ENCODE measurements at places on chromosomes 4 and X.

DNA sequence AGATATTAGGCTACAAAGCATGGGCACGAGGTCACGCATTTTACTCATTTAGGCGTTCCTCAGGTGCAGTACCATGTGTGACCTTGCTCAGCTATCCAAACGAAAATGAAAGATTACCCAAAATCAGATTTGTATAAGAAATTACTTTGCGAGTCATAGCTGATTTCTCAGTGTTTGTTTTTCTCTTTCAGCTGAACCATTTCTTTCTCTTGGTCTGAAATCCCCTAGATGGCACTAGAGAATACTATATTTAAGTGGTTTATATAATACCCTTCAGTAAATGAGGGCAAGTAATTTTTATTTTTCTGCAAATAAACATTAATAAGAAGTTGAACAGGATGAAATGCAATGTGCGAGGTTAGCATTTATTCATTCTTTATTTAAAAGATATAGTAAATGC lies 496.6 kb downstream of the STIM2 start:
- peak; percentile 17 for DNase-seq

DNA sequence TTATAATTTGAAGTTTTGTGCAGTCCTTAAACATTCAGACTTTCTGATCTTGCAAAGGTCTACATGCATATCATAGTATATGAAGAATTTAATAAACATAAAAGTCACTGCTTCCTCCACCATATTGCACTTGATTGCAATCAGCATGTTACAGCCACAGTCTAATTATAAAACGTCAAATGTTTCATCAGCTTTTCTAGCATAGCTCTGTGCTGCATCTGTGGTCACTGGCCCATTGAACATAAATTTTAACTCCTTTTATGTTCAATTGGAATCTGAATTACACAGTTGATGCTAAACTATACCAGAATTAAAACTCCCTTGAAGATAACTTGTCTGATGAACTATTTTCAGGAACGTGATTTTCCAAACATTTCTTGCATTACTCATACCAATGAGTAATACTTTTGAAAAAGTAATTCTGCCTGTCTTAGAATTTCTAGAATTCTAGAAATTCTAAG lies 329.1 kb downstream of the GALNTL6 start:
- DNase-seq: no peak

- DNase-seq: no peak
These were observed 16.8 kb downstream of the AFF2 start for GRCh38 chrX:148517176-148517575.

DNA sequence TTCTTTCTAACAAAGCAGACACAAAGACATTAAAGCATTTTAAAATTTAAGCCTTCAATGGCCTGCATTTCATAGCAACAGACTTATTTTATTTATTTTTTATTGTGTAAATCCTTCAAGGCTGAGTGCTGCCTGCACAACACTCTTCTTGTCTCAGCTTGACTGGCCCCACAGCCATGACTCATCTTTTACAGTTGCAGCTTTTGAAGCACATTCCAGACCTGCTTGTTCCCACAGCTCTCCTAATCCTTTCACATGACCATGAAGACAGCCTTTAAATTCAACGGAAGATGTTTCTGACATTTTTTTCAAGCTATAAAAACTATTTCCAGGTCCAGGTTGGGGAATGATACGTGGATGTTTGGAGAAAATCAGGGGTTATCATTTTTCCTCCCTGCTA lies 276.9 kb upstream of the TACR3 start:
- DNase-seq: peak; percentile 77

DNA sequence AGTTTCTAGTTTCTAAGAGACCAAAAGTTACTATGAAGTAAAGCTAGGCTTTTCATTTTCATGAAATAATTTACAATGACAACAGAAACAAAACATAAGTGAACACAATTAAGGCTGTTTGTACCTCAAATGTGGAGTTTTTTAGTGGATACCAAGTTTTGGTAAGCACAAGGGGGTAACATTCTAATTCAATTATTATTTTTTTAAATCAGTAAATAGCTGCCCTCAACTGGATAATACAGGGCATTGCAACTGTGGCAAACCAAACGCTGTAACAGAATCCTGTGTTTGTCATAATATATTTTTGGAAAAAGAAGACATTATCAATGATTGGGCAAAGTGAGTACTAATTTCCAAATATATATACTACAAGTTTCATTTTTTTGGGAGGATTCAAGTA lies 150.3 kb downstream of the FBXW7 start:
- peak; percentile 22 for DNase-seq

- DNase-seq: no peak
These were observed 28.9 kb upstream of the PRPS1 start for GRCh38 chrX:107599450-107599861.

DNA sequence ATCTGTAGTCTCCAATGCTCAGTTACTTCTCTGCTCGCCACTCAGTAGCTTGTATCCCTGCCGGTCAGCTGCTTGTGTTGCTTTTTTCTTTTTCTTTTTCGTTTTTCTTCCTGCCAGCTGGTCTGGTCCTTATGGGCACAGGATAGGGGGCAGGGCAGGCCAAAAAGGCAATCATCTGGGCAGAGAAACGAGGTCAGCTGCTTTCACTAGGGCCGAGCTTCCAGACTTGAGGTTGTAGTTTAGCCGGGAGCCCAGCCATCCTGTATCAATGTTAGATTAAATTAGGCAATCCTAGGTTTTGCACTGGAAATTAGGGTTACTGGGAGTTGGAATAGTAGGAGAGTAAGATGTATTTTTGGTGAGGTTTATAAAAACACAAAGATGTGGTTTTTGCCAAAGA lies 3.4 kb downstream of the ARSF start:
- no peak for DNase-seq

GRCh38 chr4:26531491-26532116 lies 41.3 kb upstream of the CCKAR start:
- DNase-seq: no peak

GRCh38 chr4:42284030-42284429 lies 113.3 kb upstream of the SHISA3 start:
- DNase-seq: no peak

DNA sequence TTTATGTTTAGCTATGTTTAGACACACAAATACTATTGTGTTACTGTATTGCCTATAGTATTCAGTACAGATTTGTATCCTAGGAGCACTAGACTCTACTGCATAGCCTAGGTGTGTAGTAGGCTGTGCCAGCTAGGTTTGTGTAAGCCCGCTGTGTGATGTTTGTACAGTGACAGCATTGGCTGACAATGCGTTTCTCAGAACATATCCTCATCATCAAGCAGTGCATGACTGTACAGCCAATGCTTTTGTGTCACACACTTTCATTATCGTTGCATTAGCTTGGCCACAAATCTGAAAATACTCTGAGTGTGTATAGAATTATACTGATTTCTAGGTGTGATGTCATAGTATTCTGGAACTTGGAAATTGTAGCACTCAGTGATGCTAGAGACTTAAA lies 63.4 kb downstream of the CLDN34 start:
- no peak for DNase-seq

- peak; percentile 9 for DNase-seq
These were observed 26.8 kb upstream of the CLDN24 start for GRCh38 chr4:183348706-183349659.

DNA sequence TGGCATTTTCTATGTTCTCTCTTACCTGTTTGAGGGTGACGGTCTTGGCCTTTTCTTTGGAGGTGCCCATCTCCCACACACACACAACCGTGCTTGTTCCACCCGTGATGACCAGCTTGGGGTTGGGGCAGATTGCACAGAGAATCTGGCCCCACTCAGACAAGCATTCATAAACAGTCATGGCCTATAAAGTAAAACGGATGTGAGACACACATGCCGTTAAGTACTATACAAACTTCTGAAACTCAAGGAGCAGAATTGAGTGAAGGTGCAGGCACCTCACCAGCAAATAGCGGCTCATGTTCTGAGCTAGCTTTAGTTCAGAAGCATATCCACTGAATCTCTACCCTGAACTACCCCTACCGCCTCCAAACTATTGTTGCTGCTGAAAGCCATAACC lies 107.6 kb downstream of the CDS1 start:
- no peak for DNase-seq

GRCh38 chr4:2958446-2958845 lies 4.8 kb downstream of the NOP14 start:
- no peak for DNase-seq

DNA sequence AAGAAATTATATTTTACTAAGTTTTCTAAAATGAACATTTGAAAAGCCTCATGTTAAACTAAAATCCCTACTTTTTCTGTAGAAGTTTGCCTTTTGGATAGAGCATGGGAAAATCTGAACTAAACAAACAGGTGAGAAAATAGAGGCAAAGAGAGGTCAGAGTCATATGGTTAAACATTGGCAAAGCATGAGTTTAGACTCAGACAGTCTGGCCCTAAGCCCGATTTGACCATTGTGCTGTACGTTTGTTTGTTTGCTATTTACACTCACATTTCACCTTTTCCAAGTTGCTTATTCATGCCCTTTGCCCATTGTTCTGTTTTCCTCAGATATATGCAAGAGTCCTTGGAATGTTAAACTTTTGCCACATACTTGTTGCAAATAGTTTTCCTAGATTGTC lies 85.4 kb downstream of the TIGD2 start:
- no peak for DNase-seq

DNA sequence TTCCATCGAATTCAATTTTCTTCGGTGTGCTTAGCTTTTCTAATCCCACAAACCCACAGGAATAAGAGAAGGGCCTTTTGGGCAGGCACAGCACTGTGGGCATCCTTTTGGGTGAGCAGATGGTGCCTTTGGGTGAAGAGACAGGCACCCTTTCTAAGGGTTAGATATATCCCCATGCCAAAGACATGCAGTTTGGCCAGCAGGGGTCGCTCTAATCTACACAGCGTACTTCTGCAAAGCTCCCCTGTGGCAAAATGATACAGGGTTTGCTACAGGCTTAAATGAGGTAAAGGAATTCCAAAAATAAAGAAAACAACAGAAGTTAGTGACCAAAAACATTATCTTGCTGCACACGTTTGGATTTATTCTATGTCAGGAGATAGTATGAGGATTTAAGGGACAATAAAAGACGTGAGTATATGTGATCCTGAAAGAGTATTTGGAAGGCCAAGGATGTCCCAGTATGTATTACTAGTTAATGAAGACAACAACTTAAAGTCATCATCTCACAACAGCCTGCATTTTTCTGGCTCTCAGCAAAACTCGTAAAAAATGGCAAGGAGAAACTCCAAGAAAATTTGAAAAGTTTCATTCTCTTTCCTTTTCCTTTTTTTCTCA lies 49.5 kb downstream of the PHEX start:
- DNase-seq: peak; percentile 11

GRCh38 chr4:98406819-98407218 lies 145.6 kb downstream of the RAP1GDS1 start:
- no peak for DNase-seq

DNA sequence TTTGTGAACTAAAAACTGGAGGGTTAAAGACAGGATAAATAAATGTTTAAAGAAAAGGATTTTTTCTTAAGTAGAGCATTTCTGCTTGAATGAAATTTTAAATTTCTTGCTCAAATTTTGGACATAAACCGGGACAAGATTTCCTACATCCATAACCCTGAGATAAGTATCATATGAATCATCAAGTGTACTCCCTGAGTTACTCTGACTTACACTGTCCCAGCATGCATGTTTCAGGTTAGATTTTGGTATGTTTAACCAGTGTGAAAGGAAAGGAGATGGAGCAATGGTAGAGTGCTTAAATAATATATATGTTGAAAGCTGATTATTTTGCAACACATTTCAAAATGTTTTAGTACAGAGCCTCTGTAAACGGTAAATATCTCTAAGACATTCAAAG lies 175.2 kb downstream of the ADGRL3 start:
- DNase-seq: no peak

DNA sequence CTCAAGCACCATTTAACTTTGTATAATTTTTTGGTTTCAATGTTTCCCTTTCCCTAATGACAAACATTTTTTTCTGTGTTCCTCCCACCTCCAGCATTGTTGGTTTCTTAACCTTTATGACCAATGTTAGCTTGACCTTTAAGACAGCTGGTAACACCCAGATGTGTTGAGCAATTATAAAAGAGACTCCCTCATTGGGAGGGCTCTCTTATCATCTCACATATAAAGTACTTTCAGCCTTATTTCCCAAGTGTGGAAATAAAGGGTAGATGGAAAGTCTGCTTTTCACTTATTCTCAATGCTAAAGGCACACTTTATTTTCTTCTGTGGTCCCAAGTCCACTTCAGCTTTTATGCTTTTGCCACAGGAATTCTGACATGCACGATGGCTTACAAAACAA lies 1420.4 kb downstream of the RAPGEF2 start:
- DNase-seq: no peak

DNA sequence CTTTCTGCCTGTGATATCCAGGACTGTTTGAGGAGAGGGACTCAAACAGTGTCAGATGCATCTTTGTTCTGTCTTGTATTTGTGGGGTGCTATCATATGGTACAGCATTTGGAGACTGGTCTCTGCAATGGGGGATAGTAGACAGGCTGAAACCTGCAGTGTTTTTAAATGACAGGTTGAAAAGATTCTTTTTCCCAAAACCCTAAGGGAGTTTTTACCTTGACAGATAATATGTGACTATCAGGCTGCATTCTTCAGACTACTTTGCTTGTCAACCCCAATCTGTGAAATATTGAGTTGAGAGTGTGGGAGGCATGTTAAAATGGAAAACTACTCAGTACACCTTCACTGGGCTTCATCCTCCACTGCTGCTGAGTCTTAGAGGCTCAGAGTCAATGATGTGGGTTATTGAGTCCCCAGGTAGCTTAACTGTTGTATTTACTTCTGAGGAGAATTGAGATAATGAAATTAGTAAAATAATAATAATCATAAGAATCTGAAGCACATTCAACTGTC lies 274.9 kb downstream of the GASK1B start:
- DNase-seq: no peak

DNA sequence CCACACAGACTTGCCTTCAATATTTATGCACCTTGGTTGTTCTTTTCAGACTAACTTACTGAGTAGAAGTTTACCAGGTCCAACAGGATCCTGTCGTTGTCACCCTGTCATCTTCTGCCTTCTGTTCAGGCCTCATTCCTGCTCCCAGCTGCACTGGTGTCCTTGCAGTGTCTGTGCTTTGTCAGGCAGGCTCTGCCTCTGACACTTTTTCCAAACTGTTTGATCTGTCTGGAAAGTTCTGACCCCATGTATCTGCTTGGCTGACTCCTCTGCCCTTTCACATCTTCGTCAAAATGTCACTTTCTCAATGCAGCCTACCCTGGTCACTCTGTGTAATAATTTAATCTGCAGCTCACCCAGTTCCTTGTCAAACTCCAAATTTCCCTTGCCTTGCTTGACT lies 9.9 kb downstream of the PAGE2 start:
- no peak for DNase-seq

DNA sequence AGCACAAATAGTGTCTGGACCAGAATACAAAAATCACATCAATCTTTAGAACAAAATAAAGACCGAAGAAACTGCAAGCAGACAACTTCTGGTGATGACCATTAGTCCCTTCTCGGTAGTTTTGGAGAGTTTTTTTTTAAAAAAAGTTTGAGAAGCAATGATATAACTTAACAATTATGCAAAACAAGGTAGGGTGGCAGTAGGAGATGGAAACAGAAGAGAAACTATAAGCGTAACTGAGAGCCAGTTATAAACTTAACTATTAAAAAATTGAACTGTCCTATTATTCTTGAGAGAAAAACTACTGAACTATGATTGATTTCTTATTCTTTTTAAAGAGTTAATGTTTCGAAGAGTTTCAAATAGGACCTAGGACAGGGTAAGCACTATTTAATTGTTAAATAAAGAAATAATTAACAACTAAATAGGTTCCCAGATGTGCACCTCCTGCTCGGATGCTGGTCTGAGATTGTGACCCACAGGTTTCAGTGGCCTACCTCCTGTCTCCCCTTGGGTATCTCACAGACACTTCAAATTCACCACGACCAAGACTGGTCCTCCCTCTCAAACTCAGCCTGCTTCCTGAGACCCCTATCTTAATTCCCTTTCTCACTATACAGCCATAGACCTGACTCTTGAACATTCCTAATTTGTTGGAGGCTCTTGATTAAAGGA lies 81.3 kb downstream of the LEF1 start:
- no peak for DNase-seq
